ENCODE measurements at places on chromosomes 6 and 20.

DNA sequence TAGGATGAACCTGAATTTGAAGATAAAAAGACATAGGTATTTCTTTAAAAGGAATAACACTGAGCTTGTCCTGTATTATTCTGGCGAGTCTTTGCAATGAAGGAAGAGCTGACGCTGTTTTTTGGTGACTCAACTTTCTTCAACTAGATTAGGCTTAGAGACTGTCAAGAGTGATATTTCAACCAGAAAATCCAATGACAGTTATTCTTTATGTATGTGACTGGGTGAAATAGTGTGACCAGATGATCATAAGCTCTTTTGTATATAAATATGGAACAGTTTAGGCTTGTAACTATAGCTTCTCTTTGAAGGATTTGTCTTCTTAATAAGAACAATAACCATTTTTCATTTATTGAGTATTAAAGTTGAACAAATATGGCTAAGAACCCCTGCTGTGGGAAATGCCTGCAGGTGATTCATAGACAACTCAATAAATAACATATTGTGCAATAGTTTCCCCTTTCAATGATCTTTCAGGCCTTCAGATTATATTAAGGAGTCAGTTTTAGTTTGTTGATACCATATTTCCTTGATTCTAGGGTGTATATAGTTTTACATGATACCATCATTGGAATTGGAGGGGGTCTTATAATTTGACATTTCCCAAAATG, 265.6 kb upstream of the JAG1 start:
- no peak for DNase-seq

GRCh38 chr6:126356526-126356925, 16.6 kb downstream of the CENPW start:
- no peak for DNase-seq

DNA sequence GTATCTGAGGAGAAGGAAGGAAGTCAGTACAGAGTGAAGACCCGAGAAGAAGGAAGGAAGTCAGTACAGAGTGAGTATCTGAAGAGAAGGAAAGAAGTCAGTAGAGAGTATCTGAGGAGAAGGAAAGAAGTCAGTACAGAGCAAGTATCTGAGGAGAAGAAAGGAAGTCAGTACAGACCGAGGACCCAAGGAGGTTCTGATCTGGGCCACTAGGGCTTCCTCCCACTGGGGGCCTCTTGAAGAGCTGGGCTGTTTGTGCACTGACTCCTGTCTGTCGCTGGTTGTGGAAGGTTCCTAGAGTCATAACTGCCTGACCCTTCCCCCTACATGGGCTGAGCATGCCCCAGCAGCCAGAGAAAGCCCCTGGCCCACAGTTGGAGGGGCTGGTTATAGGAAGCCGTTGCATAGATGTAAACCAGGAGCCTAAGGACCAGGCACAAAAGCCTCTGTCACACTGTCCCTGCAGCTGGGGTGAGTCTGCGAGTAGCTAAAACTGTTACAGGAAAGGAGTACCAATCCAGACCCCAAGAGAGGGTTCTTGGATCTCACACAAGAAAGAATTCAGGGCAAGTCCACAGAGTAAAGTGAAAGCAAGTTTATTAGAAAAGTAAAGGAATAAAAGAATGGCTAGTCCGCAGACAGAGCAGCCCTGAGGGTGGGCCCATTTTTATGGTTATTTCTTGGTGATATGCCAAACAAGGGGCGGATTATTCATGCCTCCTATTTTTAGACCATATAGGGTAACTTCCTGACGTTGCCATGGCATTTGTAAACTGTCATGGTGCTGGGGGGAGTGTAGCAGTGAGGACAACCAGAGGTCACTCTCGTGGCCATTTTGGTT, 395.9 kb downstream of the PREX1 start:
- no peak for DNase-seq

- DNase-seq = no peak
These were observed 498.3 kb upstream of the SULF2 start for GRCh38 chr20:48283470-48284110.

GRCh38 chr6:20811109-20811761, 277.0 kb downstream of the CDKAL1 start:
- DNase-seq = no peak

DNA sequence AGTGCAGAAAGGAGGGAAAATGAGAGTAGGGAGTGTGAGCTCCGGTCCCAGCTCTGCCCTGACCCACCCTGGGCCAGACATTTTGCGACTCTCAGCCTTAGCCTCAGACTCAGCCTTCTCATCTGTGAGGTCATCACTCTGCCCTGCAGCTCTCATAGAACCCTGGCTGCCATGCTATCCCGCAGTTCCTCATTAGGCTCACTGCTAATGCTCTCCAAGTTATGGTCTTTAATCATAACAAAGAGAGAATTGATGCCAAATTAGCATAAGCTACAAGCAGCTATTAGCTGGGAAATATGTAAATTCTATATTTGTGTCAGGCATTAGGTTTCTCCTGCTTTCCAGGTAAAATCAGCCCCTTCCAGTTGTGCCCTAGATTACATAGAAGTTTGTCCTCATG, 46.5 kb upstream of the MLN start:
- no peak for DNase-seq

GRCh38 chr20:3313683-3314065, 74.7 kb upstream of the SLC4A11 start:
- no peak for DNase-seq

DNA sequence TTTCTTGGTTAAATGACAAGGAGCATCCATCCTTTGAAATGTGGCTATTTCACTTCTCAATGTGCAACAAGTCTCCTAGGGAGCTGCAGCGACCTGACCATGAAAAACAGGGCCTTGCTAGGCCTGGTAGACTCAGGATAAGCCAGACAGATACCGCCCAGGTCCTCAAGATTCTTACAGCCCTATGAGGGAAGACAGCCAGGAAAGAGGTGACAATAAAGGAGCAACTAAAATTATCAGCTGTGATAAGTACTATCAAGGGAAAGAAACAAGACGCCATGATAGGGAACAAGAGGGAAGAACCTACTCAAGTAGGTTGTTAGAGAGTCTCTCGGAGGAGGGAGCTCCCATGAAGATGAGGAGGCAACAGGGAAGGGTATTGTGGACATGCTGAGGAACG, 51.4 kb upstream of the EMILIN3 start:
- no peak for DNase-seq

DNA sequence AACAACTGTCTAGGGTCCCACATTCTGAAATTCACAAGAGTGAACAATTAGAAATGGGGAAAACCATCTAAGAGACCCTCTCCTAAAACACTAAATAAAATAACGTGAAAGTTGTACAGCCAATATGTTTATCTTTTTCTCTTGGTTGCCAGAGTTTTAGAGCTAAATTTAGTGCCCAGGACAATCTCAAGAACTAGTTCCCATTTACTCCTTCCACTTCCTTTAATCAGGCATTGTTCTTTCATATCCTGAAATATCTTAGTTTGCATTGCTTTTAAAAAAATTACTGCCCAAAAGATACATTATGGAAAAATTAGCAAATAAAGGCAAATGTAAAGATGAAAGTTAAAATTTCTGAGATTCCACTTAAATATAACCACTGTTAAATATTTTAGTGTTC, 33.1 kb upstream of the UBR2 start:
- DNase-seq = no peak

DNA sequence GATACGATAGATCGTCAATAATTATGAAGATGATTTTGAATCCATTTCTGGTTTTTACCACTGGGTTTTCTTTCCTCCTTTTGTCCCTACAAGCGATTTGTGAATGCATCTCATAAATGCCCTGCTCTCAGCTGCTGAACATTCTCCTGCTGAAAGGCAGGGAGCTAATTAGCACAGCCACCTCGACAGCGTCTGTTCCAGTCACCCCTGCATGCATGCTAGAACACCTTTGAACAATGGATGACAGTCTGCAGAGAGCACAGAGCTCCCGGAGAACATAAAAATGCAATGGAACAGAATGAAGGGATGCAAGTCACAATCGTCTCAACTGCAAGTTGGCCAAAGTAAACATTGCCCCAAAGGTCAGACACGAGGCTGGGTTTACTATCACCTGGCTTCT, 105.8 kb downstream of the SLC35B3 start:
- DNase-seq = no peak

DNA sequence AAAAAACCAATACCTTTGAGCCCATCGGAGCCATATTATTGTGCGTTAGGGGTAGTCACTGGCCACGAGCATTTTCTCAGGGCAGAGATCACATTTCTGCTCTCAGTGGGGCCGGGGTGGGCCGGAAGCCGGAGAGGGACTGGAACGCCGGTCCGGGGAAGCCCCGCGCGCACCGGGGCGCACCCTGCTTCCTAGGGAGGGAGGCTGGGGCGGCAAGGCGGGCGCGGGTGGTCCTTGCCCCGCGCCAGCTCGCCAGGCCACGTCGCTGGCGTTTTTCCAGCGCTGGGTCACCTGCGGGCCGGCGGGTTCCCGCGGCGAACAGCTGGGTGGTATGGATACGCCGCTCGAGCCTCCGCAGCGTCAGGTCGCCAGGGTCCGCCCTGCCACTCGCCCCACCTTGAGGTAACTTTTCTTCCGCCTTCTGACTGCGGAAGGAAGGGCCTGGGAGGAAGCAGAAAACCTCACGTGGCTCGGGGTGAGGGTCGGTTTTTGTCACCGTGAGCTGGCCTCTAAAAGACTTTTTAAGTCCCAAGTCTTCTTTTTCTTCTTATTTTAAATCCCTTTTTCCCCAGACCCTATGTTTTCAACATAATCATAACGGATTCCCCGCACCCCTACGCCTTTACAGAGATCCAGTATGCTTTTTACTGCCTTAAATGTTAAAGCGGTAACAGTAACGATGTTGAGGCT, 2.7 kb upstream of the EEF1A1 start:
- peak; percentile 45 for DNase-seq

- DNase-seq = no peak
These were observed 233.7 kb upstream of the SPTLC3 start for GRCh38 chr20:12775041-12775440.

DNA sequence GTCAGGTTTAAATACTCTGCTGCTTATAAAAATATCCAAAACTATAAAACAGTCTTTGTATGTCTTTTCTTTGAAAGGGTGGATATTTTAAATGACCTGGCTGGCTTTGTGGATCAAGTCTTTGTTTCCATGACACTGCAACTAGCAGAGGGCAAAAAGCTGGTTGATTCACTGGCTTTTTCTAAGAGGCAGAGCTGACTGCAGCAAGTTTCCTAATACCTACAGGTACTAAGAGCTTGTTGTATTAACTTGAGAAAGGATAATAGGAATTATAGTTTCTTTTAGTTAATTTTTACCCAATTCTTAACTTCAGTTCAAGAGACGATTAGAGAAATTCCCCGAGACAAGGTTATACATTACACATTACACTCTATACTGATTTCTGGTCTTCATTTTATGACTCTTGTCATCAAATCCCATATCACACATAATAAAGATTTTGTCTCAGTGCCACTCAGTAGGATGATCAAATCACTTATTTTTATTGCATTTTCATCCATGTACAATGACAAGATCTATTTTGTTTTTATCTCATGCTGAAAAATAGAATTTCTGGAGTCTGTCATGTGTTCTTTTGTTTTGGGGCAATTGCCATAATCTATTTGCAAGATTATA, 120.1 kb upstream of the RIMS1 start:
- DNase-seq = no peak

DNA sequence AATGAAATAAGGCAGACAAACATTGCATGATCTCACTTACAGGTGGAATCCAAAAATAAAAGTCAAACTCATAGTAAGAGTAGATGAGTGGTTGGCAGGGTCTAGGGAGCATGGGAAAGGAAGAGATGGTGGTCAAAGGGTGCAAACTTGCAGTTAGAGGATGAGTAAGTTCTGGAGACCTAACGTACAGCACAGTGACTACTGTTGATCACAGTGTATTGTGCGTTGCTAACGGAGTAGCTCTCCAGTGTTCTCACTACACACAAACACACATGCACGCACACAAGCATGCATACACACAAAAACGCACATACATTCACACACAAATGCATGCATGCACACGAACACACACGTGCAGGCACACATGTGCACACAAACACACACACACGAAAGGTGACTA, 54.9 kb downstream of the LY86 start:
- no peak for DNase-seq

- DNase-seq = no peak
These were observed 112.1 kb downstream of the EPM2A start for GRCh38 chr6:145623231-145623630.

DNA sequence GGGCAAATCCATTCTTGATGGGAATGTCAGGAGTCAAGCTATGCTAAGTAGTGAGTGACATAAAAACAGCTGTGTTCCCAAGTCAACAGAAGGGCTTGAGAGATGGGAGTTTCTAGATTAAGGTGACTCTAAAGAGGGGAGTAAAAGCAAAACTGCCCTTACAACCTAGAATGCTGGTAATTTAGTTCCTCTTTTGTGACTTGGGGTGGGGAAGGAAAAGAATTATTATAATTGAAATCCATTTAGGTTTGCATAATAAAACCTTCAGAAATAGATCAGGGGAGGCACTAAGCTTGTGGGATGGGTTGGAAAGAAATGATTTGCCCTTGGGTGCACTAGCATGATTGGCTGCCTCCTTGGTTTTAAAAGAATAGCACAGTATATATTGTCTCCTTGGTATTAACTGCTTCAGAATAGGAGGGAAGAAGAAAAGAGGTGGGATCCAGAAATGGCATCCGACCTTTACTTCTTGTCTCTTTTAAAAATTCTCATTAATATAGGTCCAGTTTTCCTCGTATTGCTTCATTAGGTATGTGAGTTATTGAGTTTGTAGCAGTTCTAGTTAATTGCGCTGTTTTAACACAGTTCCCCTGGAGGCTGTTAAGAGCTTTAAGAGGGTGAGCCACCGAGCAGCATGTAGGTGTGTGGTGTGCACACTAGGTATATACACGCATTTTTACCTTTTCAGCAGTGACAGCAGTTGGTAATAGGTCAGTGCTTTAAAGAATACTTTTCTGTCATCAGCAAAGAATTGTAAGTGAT, 95.3 kb upstream of the VSTM2L start:
- DNase-seq = no peak

DNA sequence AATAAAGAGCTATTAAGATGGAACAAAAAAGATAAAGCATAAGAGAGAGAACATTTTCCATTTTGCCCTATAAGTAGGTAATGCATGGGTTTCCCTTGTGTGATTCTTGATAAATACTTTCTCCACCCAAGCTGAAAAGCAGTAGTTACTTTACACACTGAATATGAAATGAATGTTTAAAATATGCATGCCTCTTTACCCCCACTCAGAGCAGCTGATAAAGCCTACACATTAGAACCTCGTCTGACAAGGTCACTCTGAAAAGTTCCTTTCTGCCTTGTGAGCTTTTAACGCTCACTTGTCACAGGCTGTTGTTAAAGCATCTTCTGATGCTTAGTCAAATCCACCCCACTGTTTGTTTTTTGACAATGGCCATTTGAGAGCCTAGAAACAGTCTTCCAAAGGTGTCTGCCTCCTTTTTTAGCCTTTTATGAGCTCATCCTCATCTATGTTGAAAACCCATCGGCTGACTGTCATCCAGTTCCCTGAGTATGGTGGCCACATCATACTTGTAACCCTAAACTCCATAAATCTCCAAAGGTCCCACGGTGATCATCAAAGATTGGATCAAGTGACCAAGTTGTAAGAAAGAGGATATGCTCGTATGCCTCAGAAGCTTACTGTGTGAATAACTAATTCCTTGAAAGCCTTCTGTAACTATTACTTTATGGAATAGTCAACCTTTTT, 102.8 kb downstream of the ATXN1 start:
- no peak for DNase-seq

GRCh38 chr20:41540459-41540858, 77.7 kb downstream of the CHD6 start:
- no peak for DNase-seq

Data from left renal cortex interstitium (tissue), 4 donors.